PC-9 (cell line): ENCODE measurements at places on chromosomes 5 and 9. TPM values are rescaled to one million over a fixed set of nuclear protein-coding genes. Genes with fewer than 3 reads are reported as not detected.

Gene TRMO
- 12.0 and 15.8 TPM in 2 replicates for total RNA-seq

DNA sequence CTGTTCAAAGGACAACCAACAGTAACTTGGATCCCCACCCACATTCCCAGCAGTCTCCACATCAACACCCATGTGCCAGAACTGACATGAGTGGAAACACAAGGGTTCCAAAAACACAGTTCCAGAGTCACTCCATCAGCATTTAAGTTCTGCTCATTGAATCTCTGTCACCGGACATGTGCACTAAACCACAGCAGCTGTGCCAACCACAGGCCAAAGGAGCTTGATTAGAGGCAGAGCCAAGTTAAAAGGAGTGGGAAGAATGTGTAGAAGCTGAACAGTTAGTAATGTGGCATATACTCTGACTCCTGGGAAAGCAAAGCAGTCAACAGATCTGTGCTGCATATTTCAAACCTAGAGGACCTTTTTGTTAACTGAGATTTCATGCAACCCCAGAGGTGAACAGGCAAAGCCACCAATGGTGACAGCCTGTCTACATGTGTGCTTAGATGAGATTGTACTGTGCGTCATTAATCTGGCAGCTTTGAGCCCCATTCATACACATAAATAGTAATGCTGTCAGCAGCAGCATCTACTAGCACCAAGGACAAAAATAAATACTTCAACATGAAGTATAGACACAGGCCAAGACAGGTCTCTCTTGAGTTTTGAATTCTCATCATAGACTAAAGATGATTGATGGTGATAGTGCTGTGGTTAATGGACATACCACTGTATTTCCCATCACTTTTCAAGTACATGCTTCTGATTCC lies 16.4 kb upstream of the FST start:
- no peaks in the 10 kb centered on the region for H3K36me3 ChIP-seq
- DNase-seq = no peak
- H3K4me1 ChIP-seq = peaks cover 2% of the 10 kb centered on the region; the same call in 1 of the 2 replicates
- H3K4me3 ChIP-seq = no peak overlapping the region
- H3K27ac ChIP-seq = no peak overlapping the region
- H3K27me3 ChIP-seq = no peaks in the 10 kb centered on the region

Gene PPP2R2B
- total RNA-seq = not detected in 2 replicates

GRCh38 chr5:92749943-92750342 lies 831.1 kb downstream of the NR2F1-AS1 start:
- no peaks in the 10 kb centered on the region for H3K4me1 ChIP-seq
- no peak overlapping the region for H3K4me3 ChIP-seq
- no peak overlapping the region for H3K27ac ChIP-seq
- H3K36me3 ChIP-seq = no peaks in the 10 kb centered on the region

DNA sequence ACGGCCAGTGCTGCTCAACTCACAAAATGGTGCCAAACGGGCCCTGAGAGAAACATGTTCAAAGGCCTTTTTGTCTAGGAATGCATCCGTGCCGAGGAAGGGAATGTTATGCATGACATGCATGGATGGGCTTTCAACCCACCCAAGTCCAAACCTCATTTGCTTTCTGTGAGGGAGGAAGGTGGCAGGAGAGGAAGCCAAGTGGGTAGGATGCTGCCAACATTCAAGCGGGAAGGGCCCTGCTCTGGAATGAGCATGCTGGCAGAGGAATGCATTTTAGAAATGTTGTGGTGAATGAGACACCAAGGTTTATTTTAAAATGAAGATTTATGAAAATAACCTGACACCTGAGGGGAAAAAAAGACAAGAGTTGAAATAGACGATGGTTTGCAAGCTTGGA lies 479.1 kb downstream of the CCDC171 start:
- H3K27me3 ChIP-seq = no peaks in the 10 kb centered on the region
- DNase-seq = no peak
- no peak overlapping the region for H3K27ac ChIP-seq
- H3K4me1 ChIP-seq = peaks cover 12% of the 10 kb centered on the region

GRCh38 chr5:97495301-97495700 lies 312.3 kb upstream of the RIOK2 start:
- no peak overlapping the region for H3K4me3 ChIP-seq
- DNase-seq = no peak
- no peaks in the 10 kb centered on the region for H3K36me3 ChIP-seq

Gene DNAJC21
- total RNA-seq = 111 and 128 TPM in 2 replicates

Gene PCDHGB6
- not detected in 2 replicates for total RNA-seq

DNA sequence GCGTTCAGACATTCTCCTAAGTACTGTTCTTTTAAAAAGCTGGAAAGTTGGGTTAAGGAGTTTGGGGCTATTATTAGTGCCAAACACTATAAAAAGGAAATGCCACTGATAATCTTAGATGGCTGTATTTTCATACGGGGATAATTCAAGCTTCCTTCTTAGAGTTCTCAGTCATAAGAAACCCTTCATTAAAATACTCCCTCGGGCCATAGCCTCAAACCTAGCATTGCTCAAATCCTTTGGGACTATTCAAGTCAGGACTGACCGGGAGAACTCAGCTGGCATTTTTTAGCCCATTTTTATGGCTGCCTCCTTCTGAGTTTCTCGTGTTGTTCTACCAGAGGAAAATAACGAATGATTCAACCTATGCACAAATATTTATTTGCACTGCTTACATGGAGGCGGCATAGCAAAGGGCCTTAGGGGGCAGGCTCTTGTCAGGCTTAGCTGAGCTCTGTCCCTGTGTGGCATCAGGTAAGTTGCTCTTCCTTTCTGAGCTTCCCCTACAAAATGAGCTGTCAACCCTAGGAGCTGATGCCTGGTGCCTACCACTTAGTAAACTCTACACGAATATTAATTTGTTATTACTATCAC lies 33.5 kb upstream of the ADAM19 start:
- no peak for DNase-seq
- no peaks in the 10 kb centered on the region for H3K27me3 ChIP-seq
- H3K36me3 ChIP-seq = 0 out of 2 replicates have a peak, but pooled peaks cover 4% of the 10 kb centered on the region
- no peak overlapping the region for H3K4me3 ChIP-seq
- peaks cover 60% of the 10 kb centered on the region for H3K4me1 ChIP-seq

DNA sequence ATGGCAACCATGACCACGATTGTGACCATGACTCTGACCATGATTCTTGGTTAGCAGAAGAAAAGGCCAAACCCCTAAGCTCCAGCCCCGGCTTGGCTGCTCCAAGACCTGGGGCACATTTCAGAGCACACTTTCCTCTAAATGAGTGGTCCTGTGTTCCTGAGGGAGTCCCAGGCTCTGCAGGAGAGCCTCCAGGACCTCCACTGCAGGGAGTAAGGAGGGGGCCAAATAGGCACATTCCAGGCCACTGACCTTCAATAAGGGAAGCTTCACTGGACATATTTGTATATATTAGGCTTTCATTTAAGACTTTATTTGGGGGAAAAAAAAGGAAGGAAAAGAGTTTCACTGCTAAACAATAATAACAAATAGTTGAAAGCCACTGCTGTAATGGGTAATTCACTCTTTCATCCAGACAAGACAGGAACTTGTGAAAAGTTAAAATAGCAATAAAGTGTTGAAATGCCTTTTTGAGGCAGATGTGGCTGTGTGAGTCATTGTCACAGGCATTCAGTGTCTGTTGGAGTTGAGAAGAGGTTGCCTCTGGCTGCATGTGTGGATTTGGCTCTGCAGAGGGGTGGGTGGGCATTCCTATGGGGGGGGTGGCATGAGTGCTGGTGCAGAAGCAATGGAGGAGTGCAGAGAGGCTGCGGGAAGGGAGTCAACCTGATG lies 63.9 kb upstream of the TGFBR1 start:
- H3K27ac ChIP-seq = no peak overlapping the region
- DNase-seq = peak; percentile 59
- H3K4me3 ChIP-seq = no peak overlapping the region
- no peaks in the 10 kb centered on the region for H3K27me3 ChIP-seq
- H3K36me3 ChIP-seq = no peaks in the 10 kb centered on the region
- peaks cover 18% of the 10 kb centered on the region for H3K4me1 ChIP-seq

Gene RASGEF1C
- not detected in 2 replicates for total RNA-seq

GRCh38 chr9:89991204-89991790 lies 386.5 kb downstream of the GADD45G start:
- H3K4me1 ChIP-seq = no peaks in the 10 kb centered on the region
- no peaks in the 10 kb centered on the region for H3K36me3 ChIP-seq
- DNase-seq = no peak

DNA sequence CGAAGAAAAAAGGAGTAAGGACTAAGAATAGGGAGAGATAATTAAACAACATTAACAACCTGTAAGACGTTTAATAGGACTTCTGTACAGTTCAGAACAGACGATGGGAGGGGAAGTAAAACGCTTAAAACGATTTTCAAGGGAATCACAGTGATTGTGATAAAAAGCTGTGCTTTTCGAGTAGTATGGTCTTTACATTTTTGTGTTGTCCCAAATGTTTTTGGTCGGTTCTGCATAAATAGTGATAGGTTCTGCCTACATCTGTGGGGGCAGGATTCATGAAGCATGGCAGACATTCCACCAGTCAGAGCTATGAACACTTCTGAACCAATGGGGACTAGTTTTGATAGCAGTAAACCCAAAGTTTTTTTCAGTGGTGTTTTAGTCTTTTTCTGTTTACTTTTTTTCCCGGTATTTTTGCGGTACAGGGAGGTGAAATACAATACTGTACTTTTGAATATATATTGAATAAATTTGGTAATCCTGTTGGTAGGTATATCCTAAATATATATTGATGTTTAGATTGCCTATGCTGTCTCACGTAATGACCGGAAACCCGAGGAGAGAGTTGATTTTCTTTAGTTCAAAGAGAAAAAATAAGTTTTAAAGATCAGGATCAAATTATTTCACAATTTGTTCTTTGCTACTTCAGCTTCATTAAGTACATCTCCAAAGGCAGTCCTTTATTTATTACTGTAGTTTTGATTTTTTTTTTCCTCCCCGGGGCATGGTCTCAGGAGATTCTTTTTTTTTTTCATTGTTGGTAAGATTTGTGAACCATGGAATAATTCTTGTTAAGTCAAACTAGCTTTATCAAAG lies 1.3 kb downstream of the ERBIN start:
- peak; percentile 57 for DNase-seq
- H3K27me3 ChIP-seq = no peaks in the 10 kb centered on the region
- peaks cover 35% of the 10 kb centered on the region for H3K4me1 ChIP-seq
- peak overlapping the region; percentile 97 for H3K27ac ChIP-seq

- H3K27me3 ChIP-seq = no peaks in the 10 kb centered on the region
- H3K4me3 ChIP-seq = no peak overlapping the region
- H3K27ac ChIP-seq = no peak overlapping the region
- no peaks in the 10 kb centered on the region for H3K4me1 ChIP-seq
Measured at GRCh38 chr9:656926-657568, 184.4 kb upstream of the DMRT1 start.

GRCh38 chr5:34007201-34007620 lies 639 bp downstream of the AMACR start:
- H3K4me1 ChIP-seq = peaks cover 26% of the 10 kb centered on the region
- DNase-seq = no peak
- no peaks in the 10 kb centered on the region for H3K36me3 ChIP-seq
- no peaks in the 10 kb centered on the region for H3K27me3 ChIP-seq
- H3K27ac ChIP-seq = peak overlapping the region; percentile 37

DNA sequence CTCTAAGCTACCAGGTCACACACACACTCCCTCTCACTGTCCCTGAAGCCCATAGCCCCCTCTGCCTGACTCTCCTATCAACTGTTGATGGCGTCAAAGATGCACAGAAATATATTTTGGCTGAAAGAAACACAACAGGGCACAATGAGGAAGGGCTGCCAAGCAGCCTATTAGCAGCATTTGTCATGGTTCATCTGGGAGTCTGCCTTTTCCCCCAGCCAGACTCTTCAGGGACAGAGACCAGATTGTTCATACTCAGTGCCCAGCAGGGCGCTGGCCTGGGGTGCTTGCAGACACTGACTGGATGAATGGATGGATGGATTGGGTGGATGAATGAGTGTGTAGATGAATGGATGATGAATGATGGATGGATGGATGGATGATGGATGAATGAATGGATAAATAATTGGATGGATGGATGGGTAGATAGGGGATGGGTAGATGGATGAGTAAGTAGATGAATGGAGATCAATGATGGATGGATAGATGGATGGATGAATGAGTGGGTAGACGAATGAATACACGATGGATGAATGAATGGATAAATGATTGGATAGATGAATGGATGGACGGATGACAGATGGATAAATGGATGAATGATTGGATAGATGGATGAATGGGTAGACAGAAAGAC lies 90.5 kb downstream of the ADAMTS2 start:
- peaks cover 100% of the 10 kb centered on the region for H3K27me3 ChIP-seq
- H3K4me3 ChIP-seq = no peak overlapping the region
- H3K4me1 ChIP-seq = no peaks in the 10 kb centered on the region

Gene PLAC8L1
- total RNA-seq = not detected in 2 replicates

- peaks cover 65% of the 10 kb centered on the region for H3K4me1 ChIP-seq
- DNase-seq = peak; percentile 66
- peaks cover 6% of the 10 kb centered on the region; the same call in 1 of the 2 replicates for H3K36me3 ChIP-seq
- peak overlapping the region; percentile 72 for H3K27ac ChIP-seq
Measured at GRCh38 chr5:73818357-73818756, 192.4 kb downstream of the ARHGEF28 start.

DNA sequence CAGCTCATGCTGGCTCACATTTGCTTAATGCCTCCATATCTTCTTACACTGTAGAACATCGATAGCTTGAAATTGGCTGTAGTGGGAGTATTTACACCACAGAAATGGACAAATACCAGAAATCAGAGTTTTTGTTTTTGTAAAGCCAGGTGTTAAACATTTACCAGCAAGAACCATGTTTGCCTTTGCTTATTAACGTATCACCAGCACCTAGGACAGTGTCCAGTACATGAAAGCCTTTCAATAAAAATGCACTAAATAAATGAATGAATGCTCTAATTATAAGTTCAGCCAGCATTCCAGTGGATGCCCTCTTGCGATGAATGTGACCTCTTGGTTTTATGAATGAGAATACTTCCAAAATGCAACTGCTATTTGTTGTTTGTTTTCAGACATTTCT lies 140.4 kb upstream of the VLDLR start:
- H3K36me3 ChIP-seq = no peaks in the 10 kb centered on the region
- H3K4me1 ChIP-seq = peaks cover 25% of the 10 kb centered on the region

DNA sequence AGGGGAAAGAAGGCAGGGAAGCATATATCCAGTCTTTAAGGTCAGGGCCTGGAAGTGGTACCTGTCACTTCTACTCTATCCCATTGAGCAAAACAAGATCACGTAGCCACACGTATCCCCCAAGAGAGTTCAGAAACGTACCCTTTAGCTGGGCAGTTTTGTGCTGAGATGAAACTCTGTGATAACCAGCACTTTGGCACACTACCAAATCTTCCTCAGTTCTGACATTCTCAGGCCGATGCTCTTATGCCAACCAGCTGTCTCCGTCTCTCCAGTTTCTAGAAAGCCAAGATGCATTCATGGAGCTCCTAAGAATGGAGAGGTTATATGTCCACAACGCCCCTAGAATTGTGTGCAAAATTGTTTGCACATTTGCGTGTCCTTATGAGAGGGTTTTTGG lies 176.6 kb upstream of the MSX2 start:
- peaks cover 85% of the 10 kb centered on the region for H3K27me3 ChIP-seq
- H3K4me3 ChIP-seq = no peak overlapping the region
- H3K27ac ChIP-seq = no peak overlapping the region
- H3K36me3 ChIP-seq = no peaks in the 10 kb centered on the region
- no peaks in the 10 kb centered on the region for H3K4me1 ChIP-seq

GRCh38 chr9:94533155-94533554 lies 21.7 kb upstream of the PCAT7 start:
- no peak for DNase-seq
- H3K36me3 ChIP-seq = no peaks in the 10 kb centered on the region
- H3K27ac ChIP-seq = no peak overlapping the region
- H3K27me3 ChIP-seq = no peaks in the 10 kb centered on the region
